ENCODE measurements at places on chromosomes 7 and 10.

- DNase-seq, result peak; percentile 18
Measured at GRCh38 chr7:3537210-3537875, 236.3 kb downstream of the SDK1 start.

DNA sequence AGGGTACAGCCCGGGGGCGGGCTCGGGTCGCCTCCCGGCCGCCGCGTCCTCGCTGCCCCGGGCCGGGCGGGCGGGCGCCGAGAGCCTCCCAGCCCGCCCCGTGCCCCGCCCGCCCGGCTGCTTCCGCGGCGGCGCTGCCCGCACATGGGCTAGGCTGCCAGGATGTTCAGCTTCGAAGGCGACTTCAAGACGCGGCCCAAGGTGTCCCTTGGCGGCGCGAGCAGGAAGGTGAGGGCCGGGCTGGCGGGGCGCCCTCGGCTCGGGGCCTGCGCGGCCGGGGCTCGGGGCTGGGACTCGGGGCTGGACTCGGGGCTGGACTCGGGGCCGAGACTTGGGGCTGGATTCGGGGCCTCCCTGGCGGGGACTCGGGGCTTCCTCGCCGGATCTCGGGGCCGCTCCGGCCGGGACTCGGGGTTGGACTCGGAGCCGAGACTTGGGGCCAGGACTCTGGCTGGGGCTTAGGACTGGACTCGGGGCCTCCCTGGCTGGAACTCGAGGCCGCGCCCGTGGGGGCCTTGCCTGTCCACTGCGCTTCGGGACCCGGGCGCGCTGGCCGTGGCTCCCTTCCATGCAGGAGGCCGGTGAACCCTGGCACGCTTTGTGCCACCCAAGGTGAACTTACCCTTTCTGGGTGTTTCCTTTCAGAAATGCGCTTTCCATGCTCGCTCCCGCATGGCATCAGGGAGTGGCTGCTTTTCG is 534 bp downstream of the UBE3C start:
- DNase-seq, result peak; percentile 80

DNA sequence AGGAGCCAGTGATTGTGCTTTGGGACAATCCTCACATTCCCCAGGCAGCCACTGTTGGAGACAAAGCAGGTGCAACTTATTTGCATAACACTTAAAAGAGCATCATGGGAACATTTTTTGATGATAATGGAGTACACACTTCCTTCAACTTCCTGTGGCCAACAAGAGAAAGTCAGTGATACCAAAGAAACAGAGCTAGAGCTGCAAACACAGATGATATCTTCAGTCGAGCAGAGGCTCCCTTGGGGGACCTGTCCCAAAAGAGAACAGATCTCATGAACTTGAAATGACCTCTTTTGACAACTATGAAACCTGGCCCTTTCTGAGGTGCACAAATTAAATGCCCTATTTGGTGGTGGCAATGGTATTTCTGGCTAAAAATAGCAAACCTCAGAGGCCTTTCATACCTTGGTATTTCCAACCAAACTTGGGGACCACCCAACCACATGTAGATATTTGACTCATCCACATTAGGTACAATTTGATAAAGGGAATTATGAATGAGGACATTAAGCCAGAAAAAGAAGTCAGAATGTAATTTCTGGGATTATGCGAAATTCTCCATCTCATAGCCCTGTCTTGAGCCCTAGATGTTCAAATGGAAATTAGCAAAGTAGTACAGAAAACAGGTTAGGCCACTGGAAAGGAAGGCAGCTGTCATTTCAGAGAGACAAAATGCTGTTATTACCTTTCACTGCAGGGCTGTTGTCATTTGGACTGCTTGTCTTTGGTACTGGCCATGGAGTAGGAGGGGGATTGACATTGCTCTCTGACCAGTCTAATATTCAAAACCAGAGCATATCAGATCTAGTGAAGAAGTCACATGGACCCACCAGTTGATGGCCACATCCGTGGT is 146.2 kb downstream of the ICA1 start:
- no peak for DNase-seq

GRCh38 chr7:150330211-150330885 is 7.0 kb upstream of the ACTR3C start:
- no peak for DNase-seq

DNA sequence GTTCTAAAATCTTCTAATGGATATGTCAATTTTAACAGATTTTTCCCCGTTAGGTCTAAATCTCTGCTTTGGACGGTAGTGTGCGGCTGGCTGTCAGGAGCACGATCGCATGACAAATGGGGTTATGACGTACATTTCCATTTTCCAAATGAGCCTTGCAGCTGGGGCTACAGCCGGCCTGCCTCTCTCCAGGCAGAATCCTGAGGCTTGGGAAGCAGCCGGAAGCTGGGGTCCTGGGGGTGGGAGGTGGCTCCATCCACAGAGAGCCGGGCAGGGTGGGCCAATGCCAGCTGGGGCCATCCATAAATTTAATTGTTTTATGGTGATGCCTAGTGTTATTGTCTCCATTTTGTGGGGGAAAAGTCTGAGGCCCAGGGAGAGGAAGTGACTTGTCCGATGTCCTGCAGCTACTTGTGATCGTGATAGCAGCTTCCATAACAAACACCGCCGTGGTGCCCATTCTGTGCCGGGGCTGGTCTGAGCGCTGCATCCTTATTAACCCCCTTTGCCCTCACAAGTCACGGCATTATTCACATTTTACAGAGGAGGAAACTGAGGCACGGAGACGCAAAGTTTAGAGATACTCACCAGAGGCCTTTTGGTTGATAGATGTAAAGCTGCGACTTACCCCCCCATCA is 53.0 kb upstream of the EBF3 start:
- DNase-seq, result no peak

Measured in adipocyte (in vitro differentiated cells).